ENCODE measurements at places on chromosomes 4 and X. TPM values are rescaled to one million over a fixed set of nuclear protein-coding genes. Genes with fewer than 3 reads are reported as not detected.

GASK1B gene
- not detected for total RNA-seq

XK gene
- 0.34 TPM for total RNA-seq

FAM9B gene
- total RNA-seq: 0.87 TPM

RAB39B gene
- total RNA-seq: 8.3 TPM

ALAS2 gene
- not detected for total RNA-seq

RIPPLY1 gene
- not detected for total RNA-seq

DNA sequence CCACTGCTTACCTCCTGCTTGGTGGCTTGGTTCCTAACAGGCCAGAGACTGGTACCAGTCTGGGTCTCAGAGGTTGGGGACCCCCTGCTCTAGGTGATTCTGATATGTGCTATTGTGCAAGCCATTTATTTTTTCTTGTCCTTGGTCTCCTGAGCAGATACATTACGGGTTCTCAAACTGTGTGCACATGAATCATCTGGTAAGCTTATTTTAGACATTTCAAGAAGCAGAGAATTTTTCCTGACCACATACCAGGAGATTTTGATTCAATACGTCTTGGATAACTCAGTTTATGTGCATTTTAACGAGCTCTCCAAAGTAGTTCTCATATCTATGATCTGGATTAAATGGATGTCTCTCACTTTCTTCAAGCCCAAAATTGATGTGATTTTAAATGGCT lies 77.2 kb downstream of the FHIP1A start:
- no peaks in the 10 kb centered on the region for H3K27me3 ChIP-seq
- H3K4me3 ChIP-seq: no peak overlapping the region
- H3K27ac ChIP-seq: no peak overlapping the region
- no peaks in the 10 kb centered on the region for H3K4me1 ChIP-seq
- no peak for DNase-seq
- H3K36me3 ChIP-seq: no peaks in the 10 kb centered on the region

SLC10A4 gene
- not detected for total RNA-seq

ERAS gene
- total RNA-seq: not detected

DNA sequence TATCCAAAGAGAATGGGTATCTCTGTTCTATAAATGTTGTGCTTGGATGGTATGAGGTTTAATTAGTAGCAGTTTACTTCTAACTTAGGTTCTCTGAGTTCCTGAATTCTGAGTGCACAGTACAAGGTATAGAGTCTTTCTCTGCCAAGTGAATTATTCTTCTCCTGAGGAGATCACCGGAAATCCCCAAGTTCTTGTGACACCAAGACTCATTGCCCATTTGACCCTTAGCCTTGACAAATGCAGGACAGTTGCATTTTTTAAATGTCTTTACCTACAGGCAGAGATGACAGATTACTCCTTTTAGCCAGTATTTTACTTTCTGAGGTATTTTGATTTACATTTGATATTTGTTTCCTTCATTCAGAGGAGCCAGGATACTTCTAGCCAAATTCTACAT lies 72.9 kb downstream of the MAOA start:
- H3K4me1 ChIP-seq: peaks cover 29% of the 10 kb centered on the region
- no peak overlapping the region for H3K27ac ChIP-seq
- no peaks in the 10 kb centered on the region for H3K27me3 ChIP-seq

DNA sequence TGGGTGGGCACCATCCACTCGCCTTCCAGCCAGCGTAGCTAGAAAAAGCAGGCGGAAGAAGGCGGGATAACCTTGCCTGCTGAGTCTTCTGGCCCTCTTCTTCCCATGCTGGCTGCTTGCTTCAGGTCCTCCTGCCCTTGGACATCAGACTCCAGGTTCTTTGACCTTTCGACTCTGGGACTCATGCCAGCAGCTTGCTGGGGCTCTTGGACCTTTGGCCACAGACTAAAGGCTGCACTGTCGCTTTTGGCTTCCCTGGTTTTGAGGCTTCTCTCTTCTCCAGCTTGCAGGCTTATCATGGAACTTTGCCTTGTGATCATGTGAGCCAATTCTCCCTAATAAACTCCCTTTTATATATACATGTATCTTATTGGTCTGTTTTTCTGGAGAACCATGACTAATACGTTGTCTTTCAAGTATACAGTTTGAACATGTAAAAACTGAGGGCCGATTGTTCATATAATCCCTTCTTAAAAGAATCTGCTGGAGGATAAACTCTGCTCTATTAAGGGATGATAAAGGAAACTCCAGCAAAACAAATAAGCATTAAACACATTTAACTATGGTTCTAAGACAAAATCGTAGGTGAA lies 116.6 kb upstream of the LCORL start:
- no peak for DNase-seq
- no peaks in the 10 kb centered on the region for H3K4me1 ChIP-seq

DNA sequence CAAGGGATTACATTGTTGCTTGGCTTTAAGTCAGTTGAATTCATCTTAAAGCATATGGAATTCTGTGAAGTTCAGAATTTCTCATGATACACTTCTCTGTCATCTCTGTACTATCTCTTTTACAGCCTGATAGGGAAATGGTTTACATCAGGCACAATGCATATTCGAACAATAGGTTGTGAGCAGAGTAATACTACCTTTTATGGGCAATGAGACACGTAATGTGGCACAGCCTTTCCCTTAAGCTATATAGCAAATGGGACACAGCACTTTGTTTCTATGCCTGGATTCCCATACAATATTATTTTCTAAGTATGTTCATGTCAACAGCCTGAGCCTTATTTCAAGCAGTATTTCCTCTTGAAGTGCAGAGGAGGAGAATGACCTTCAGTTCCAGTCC lies 58.4 kb downstream of the SYNPO2 start:
- H3K4me3 ChIP-seq: no peak overlapping the region
- H3K36me3 ChIP-seq: no peaks in the 10 kb centered on the region
- H3K4me1 ChIP-seq: no peaks in the 10 kb centered on the region

RS1 gene
- not detected for total RNA-seq

GRCh38 chr4:143046454-143046853 lies 138.3 kb upstream of the USP38 start:
- no peaks in the 10 kb centered on the region for H3K36me3 ChIP-seq
- H3K4me3 ChIP-seq: no peak overlapping the region
- no peak for DNase-seq
- H3K27ac ChIP-seq: no peak overlapping the region
- no peaks in the 10 kb centered on the region for H3K4me1 ChIP-seq

SMR3B gene
- total RNA-seq: not detected

GRCh38 chr4:25892796-25893195 lies 21.2 kb upstream of the SMIM20 start:
- no peaks in the 10 kb centered on the region for H3K27me3 ChIP-seq
- no peaks in the 10 kb centered on the region for H3K4me1 ChIP-seq
- H3K4me3 ChIP-seq: no peak overlapping the region

DNA sequence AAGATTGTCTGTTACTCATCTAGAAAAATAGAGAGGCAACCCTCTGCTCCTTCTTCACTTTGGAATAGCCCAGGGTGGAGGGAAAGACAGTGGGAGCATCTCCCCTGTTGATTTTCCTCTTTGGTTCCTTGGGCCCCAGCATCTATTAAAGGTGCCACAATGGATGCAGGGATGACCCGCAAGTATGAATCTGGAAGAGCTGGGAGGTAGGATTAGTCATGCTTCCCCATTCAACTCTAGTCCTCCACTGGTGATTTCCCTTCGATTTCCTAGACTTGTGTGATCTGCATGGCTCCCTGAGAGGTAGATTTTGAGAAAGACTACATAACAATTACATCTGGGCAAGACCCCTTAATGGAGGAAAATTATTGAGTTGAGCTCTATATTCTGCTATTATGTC lies 127.8 kb downstream of the MAGEE1 start:
- no peak overlapping the region for H3K27ac ChIP-seq
- no peaks in the 10 kb centered on the region for H3K4me1 ChIP-seq
- no peaks in the 10 kb centered on the region for H3K36me3 ChIP-seq

- H3K27ac ChIP-seq: peak overlapping the region; percentile 92
- peaks cover 19% of the 10 kb centered on the region for H3K4me1 ChIP-seq
- H3K36me3 ChIP-seq: peaks cover 9% of the 10 kb centered on the region
- H3K4me3 ChIP-seq: peak overlapping the region; percentile 98
- no peaks in the 10 kb centered on the region for H3K27me3 ChIP-seq
Observed at GRCh38 chrX:155216940-155217440, 730 bp downstream of the VBP1 start.

DNA sequence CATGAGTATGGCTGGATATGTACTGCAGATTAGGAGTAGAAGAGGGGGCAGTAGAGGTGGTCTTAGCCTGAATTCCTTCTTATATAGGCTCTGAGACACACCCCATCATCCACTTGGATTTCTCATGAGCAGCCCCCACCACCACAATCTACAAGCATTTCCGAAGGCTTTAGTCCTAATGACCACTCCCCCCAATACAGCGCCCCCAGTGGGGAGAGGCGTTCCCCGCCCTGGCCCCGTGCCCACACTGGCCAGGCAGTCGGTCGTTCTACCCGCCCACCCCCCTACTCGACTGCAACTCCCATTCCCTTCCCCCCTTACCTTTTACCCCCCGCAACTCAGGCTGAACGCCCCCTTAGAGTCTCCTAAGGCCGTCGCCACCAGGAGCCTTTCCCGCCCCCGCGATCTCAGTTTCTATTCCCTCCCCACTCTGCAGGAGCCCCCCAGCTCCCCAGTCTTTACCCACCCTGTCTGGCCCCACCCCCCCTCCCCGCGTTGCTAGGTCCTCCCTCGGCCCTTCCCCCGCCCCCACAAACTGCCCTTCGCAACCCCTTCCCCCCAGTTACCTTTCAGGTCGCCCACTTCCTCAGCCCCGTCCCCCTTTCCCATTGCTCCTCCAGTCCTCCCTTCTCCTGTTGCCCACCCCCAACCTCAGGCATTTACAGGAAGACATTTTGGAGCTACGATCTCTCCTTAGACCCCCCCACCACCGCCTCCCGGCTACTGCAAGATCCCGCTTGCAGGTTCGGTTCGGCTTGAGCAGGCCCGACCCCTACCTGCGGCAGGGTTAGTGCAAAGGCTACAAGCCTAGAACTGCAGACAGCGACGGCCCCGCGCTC lies 468 bp downstream of the ZMYM3 start:
- peak; percentile 15 for DNase-seq
- H3K4me3 ChIP-seq: peak overlapping the region; percentile 88
- peaks cover 21% of the 10 kb centered on the region for H3K36me3 ChIP-seq
- H3K4me1 ChIP-seq: peaks cover 27% of the 10 kb centered on the region

PRAF2 gene
- total RNA-seq: 14.4 TPM

PPA2 gene
- total RNA-seq: 77.6 TPM

- H3K27me3 ChIP-seq: no peaks in the 10 kb centered on the region
- H3K27ac ChIP-seq: no peak overlapping the region
- H3K4me1 ChIP-seq: no peaks in the 10 kb centered on the region
- no peak for DNase-seq
Observed at GRCh38 chr4:156638925-156639605, 332.5 kb downstream of the PDGFC start.

Data from activated T-helper 2 cell treated with anti-CD3 and anti-CD28 coated beads, Interferon-gamma antibody, Interleukin-2, Interleukin-4, amounts not matched to agents 10 μg/mL and 5 μg/mL and 100 μg/mL, durations not matched to agents 14 hours and 24 hours and 36 hours (primary cell).